Adrenal gland (tissue), 19 donors: ENCODE measurements at places on chromosomes 13 and 19. TPM values are rescaled to one million over a fixed set of nuclear protein-coding genes. Genes with fewer than 3 reads are reported as not detected.

RHPN2 gene
- 1.1 TPM for total RNA-seq

ZNF565 gene
- 3.4 TPM for total RNA-seq

CPT1C gene
- 6.1 TPM for total RNA-seq

CFD gene
- 100 TPM for total RNA-seq

SOX21 gene
- total RNA-seq = not detected

MBD3L3 gene
- total RNA-seq = not detected

VSIG10L gene
- total RNA-seq = 3.0 TPM

PCSK4 gene
- 5.2 TPM for total RNA-seq

SYNE4 gene
- total RNA-seq = 0.28 TPM

SHISA7 gene
- not detected for total RNA-seq

GARIN5A gene
- 26.3 TPM for total RNA-seq

NAPA gene
- 236 TPM for total RNA-seq

DNA sequence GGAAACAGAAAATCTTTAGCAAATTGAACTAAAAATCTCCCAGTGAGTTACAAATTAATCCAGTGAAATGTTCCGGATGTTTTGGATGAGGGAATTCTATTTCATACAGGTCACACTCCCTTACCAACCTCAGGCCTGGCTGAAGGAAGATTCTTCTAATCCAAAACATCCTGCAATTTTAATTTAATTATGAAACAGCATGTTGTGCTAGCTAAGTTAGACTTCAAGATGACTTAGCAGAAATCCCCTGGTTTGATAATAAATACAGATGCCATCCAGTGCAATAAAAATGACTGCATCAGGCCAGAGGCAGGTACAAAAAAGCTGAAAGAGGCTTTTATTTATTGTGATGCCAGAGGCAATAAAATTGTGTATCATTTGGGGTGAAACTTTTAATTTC is 96.7 kb upstream of the CLDN10 start:
- no peaks in the 10 kb centered on the region for H3K27me3 ChIP-seq
- H3K27ac ChIP-seq = no peak overlapping the region
- no peaks in the 10 kb centered on the region for H3K4me1 ChIP-seq
- DNase-seq = no peak
- no peak overlapping the region for H3K4me3 ChIP-seq

DNA sequence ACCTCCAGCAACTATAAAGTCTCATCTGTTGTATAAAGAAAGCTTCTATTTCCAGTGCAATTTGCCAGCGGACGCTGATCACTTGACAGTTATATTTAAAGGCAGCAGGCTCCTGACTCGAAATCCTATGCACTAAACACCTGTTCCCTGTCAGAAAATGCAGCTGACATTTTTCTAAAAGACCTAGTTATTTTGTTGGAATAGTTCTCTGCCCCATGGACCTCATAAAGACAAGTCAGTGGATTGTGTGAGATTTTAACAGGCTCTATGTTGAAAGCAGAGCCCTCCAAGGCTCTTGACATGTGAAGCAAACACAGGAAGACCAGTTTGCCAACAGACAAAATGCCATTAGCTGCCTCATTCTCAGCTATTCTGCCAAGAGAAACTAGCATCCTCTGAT is 304.7 kb upstream of the KLF12 start:
- H3K4me3 ChIP-seq = no peak overlapping the region
- H3K27me3 ChIP-seq = no peaks in the 10 kb centered on the region
- no peaks in the 10 kb centered on the region for H3K36me3 ChIP-seq
- H3K4me1 ChIP-seq = no peaks in the 10 kb centered on the region
- DNase-seq = no peak
- H3K27ac ChIP-seq = no peak overlapping the region

DNA sequence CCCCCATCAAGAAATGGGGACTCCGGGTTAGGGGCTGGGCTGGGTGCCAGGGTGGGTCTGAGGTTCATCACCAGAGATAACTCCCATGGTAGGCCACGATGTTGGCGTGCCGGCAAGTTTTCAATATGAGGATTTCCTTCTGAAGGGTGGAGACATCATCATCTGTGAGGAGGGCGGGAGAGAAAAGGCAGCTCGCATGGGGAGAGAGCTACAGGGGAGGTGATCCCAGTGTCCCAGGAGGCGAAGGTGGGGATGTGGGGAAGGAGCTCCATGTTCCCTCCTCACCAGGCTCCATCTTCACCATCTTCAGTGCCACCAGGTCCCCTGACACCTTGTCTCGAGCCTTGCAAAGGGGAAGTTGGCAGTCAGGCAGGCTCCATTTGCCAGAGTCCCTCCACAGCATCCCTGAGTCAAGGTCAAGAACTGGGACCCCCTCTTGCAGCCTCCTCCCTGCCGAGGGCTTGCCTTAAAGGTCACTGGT is 430 bp downstream of the MAP4K1 start:
- no peak overlapping the region for H3K27ac ChIP-seq
- DNase-seq = no peak
- no peaks in the 10 kb centered on the region for H3K27me3 ChIP-seq
- H3K4me3 ChIP-seq = no peak overlapping the region

DNA sequence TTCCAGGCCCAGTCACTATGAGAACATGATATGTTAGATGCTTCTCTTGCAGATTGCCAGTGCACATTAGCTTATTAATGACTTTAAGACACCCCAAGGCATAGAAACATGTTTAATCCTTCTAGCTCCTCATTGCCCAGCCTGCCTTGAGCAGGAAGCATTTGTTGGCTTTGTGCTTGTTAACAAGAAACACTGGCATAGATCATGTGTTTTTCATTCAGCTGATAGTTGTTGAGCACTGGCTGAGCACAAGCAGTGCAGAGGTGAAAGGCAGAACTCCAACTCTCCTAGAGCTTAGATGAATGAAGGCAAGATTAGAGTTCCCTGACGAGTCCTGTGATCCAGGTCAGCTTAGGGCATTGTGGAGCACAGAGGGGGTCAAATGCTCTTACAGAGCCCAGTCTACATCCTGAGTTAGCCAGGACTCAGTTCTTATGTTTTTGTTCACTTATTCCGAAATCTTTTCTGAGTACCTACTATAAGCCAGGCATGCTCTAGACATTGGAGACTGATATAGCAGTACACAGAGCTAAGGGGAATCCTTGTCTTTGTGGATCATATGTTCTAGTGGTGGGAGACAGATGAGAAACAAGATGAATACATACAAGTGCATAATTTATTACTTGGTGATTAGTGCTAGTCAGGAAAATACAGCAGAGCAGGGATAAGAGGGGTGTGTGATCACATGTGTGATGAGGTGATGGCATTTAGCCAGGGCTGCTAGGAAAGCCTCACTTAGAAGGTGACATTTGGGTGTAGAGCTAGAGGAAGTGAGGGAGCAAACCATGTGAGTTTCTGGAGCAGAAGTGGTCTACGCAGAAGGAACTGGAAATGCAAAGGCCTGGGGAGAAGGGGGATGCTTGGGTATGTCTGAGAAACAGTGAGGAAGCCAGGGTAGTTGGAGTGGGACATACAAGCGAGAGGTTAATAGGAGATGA is 101.2 kb downstream of the WASF3 start:
- no peak overlapping the region for H3K4me3 ChIP-seq
- no peaks in the 10 kb centered on the region for H3K36me3 ChIP-seq
- no peak for DNase-seq

DNA sequence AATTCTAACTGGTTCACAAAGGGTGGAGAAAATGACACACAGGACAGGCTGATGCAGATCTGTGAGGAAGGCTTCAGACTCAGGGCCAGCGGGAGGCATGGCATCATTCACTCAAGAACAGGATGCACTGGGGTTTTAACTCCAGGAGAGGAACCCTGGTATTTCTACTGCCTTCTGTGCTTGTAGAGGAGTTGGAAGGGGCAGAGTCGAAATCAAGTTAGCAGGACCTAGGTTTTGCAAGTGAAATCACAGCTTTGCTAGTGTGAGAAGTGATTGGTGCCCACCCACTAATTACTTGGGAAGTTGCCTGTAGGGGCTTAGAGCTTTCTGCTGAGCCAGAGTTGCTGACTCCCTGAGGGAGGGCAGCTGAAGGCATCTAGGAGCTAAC is 92.7 kb downstream of the AKAP11 start:
- no peaks in the 10 kb centered on the region for H3K4me1 ChIP-seq
- no peaks in the 10 kb centered on the region for H3K27me3 ChIP-seq
- no peak overlapping the region for H3K27ac ChIP-seq
- H3K4me3 ChIP-seq = no peak overlapping the region
- no peak for DNase-seq

DNA sequence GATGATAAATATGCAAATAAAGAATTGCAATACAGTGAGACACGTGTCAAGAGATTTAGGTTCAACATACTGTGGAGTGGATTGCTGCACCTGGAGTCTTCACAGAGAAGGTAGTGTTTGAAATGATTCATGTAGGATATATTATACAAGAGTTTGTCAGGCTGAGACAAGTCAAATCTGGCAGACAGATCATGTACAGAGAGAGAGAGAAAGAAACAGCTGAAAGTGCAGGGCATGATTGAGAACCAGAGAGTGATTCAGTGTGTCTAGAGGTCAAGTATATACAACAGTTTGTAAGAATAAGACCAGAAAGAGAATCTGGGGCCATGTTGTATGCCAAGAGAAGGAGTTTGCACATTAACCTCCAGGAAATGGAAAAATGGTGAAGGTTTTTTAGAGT is 2.1 kb upstream of the VWA8 start:
- no peaks in the 10 kb centered on the region for H3K27me3 ChIP-seq
- H3K36me3 ChIP-seq = no peaks in the 10 kb centered on the region
- no peak overlapping the region for H3K4me3 ChIP-seq
- H3K4me1 ChIP-seq = peaks cover 18% of the 10 kb centered on the region
- no peak for DNase-seq
- no peak overlapping the region for H3K27ac ChIP-seq

- no peaks in the 10 kb centered on the region for H3K36me3 ChIP-seq
- no peaks in the 10 kb centered on the region for H3K4me1 ChIP-seq
- H3K27ac ChIP-seq = no peak overlapping the region
- no peak overlapping the region for H3K4me3 ChIP-seq
- no peaks in the 10 kb centered on the region for H3K27me3 ChIP-seq
- DNase-seq = no peak
These were observed 25.3 kb downstream of the HTR2A start for GRCh38 chr13:46871557-46871956.

GRCh38 chr13:72431981-72432682 is 295.3 kb downstream of the MZT1 start:
- H3K4me1 ChIP-seq = no peaks in the 10 kb centered on the region
- no peaks in the 10 kb centered on the region for H3K36me3 ChIP-seq

DNA sequence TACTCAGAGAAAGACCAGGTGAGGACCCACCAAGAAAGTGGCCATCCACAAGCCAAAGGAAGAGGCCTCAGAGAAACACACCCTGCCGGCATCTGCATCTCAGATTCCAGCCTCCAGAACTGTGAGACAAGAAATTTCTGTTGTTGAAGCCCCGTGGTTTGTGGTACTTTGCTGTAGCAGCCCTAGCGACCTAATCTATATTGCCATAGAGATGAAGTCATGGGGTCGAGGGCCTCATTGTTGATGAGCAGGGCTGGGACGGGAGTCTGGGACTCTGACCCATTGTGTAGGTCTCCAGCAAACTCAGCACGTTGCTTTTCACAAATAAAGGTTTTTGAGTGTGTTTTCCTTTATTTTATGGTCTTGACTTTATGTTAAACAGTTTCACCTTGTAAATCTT is 174.9 kb downstream of the TNFSF13B start:
- H3K4me1 ChIP-seq = no peaks in the 10 kb centered on the region
- H3K27me3 ChIP-seq = no peaks in the 10 kb centered on the region
- H3K27ac ChIP-seq = no peak overlapping the region
- no peak for DNase-seq
- H3K4me3 ChIP-seq = no peak overlapping the region

DNA sequence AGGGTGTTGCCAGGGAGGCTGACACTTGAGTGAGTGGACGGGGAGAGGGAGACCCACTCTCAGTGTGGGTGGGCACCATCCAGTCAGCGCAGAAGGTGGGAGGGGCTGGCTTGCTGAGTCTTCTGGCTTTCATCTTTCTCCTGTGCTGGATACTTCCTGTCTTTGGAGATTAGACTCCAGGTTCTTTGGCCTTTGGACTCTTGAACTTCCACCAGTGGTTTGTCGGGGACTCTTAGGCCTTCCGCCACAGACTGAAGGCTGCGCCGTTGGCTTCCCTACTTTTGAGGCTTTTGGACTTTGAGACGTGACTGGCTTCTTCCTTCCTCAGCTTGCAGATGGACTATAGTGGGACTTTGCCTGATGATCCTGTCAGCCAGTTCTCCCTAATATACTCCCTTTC is 4.3 kb upstream of the LENG8 start:
- no peak overlapping the region for H3K4me3 ChIP-seq
- H3K27ac ChIP-seq = no peak overlapping the region
- H3K36me3 ChIP-seq = no peaks in the 10 kb centered on the region
- no peak for DNase-seq
- peaks cover 15% of the 10 kb centered on the region for H3K4me1 ChIP-seq

DNA sequence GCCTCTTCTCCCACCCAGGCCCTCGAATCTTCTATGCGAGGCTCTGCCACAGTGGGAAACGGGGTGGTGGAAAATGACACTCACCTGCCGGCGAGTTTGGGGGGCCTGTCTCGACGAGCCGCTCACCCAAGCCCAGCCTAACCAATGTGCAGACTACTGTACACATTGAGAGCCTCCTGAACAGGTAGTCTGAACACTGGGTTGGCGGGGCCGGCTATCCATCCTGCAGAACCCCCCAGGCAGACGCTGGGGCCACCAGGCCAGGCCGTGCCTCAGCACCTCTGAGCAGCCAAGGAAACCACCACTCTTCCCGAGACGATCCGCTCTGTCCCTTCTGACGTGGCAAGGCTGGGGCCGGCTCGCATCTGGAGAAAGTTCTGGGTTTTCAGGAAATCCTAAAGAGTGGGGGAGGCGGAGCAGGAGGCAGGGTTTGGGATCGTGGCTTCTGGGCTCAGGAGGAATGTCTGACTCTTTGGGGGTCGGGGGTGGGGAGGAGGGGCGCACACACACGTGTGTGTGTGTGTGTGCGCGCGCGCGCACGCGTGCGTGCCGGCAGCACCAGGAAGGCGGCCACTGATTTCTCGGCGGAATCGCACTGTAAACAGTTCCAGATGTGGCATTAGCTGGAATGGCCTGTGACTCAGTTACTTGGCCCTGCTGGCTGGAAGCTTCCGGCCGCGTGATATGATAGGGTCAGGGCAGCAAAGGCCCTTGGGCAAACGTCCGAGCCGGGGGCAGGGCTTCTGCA is 18.5 kb downstream of the TMED1 start:
- no peak overlapping the region for H3K4me3 ChIP-seq
- DNase-seq = peak; percentile 78
- no peaks in the 10 kb centered on the region for H3K36me3 ChIP-seq
- H3K27me3 ChIP-seq = no peaks in the 10 kb centered on the region

GRCh38 chr13:32261567-32261966 is 53.6 kb downstream of the ZAR1L start:
- H3K27ac ChIP-seq = no peak overlapping the region
- peak; percentile 56 for DNase-seq
- no peaks in the 10 kb centered on the region for H3K4me1 ChIP-seq
- no peak overlapping the region for H3K4me3 ChIP-seq
- no peaks in the 10 kb centered on the region for H3K36me3 ChIP-seq

DNA sequence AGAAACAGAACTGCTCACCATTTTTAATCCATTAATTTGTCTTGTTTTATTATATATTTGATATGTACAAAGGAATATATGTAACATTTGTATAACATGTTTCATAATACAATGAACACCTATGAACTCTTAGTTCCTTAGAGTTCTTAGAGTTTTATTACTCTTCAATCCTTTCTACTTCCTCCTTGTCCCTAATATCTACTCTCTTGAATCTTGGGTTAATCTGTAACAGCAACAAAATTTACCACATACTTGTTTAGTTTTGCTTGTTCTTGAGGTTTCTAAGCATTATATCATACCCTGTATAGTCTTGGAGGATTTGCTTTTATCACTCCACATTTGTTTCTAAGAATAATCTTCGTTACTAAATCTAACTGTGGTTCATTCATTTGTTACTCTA is 151.4 kb downstream of the PDS5B start:
- peak overlapping the region; percentile 74 for H3K27ac ChIP-seq
- no peak for DNase-seq
- no peaks in the 10 kb centered on the region for H3K36me3 ChIP-seq
- H3K4me1 ChIP-seq = peaks cover 24% of the 10 kb centered on the region
